Muscle of leg (tissue), 16 donors: ENCODE measurements at places on chromosomes 1 and 21. TPM values are rescaled to one million over a fixed set of nuclear protein-coding genes. Genes with fewer than 3 reads are reported as not detected.

NGF gene
- 1.2 TPM for polyA plus RNA-seq

CLEC20A gene
- not detected for polyA plus RNA-seq

PER3 gene
- polyA plus RNA-seq, result 7.6 TPM

CELA3B gene
- not detected for polyA plus RNA-seq

OR2T29 gene
- not detected for polyA plus RNA-seq

SPATA1 gene
- polyA plus RNA-seq, result 1.3 TPM

SYT11 gene
- 11.9 TPM for polyA plus RNA-seq

CAMK1G gene
- polyA plus RNA-seq, result not detected

ACTL8 gene
- not detected for polyA plus RNA-seq

BRINP3 gene
- 2.2 TPM for polyA plus RNA-seq

GRIK1 gene
- 2.1 TPM for polyA plus RNA-seq

FAM229A gene
- 7.0 TPM for polyA plus RNA-seq

SNAPIN gene
- 48.5 TPM for polyA plus RNA-seq

ACTA1 gene
- 3,829 TPM for polyA plus RNA-seq

CLDN17 gene
- not detected for polyA plus RNA-seq

ADAMTSL4 gene
- polyA plus RNA-seq, result 43.5 TPM

LCE1E gene
- polyA plus RNA-seq, result not detected

RNF186 gene
- not detected for polyA plus RNA-seq

KISS1 gene
- polyA plus RNA-seq, result 0.64 TPM

RNF207 gene
- polyA plus RNA-seq, result 21.7 TPM

PBXIP1 gene
- polyA plus RNA-seq, result 117 TPM

RHEX gene
- 0.34 TPM for polyA plus RNA-seq

SLC2A5 gene
- 11.4 TPM for polyA plus RNA-seq

ALG14 gene
- polyA plus RNA-seq, result 6.6 TPM

OR2T33 gene
- polyA plus RNA-seq, result not detected

DIRAS3 gene
- 5.9 TPM for polyA plus RNA-seq

SH2D5 gene
- 0.27 TPM for polyA plus RNA-seq

B3GALT6 gene
- 22.8 TPM for polyA plus RNA-seq

AADACL4 gene
- polyA plus RNA-seq, result not detected

TRIM63 gene
- polyA plus RNA-seq, result 37.2 TPM

SYT14 gene
- polyA plus RNA-seq, result 1.3 TPM

LTN1 gene
- polyA plus RNA-seq, result 18.9 TPM

TBX19 gene
- 1.9 TPM for polyA plus RNA-seq

EPS15 gene
- polyA plus RNA-seq, result 35.7 TPM

OR6K3 gene
- polyA plus RNA-seq, result not detected
